CD4-positive, alpha-beta T cell treated with Interleukin-6 at 100 ng/mL for 8 hours (primary cell): ENCODE measurements at places on chromosomes 1 and 21.

GRCh38 chr1:180262628-180263488 is 32.8 kb downstream of the LHX4 start:
- no peak for DNase-seq

GRCh38 chr1:74534241-74534640 is 21.8 kb upstream of the LRRC53 start:
- no peak for DNase-seq

DNA sequence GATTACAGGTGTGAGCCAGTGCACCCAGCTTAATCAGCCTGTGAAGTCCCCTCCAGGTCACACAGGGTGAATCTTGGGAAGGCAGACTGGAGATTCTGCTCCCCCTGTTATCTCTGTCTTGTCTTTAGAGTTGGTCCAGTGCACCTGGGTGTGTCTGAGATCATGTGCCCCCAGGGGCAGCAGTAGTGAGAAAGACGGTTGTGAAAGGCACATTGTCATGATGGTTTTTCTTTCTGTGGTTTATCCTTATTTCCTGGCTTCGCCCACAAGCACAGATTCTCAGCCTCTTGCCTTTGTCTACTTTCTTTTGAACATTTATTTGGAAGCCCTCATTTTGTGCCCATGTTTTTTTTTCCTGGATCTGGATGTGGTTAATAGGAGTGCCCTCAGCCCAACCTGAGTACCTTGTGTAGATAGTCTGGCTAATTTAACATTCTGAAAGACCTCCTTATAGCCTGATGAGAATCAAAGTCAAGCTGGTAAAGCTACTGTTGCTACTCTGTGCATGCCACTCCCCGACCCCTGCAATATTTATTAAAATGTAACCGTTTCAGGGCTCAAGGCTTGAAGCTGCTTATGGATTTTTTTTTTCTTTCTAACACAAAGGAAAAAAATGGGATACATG is 23.7 kb downstream of the UCK2 start:
- DNase-seq, result no peak

DNA sequence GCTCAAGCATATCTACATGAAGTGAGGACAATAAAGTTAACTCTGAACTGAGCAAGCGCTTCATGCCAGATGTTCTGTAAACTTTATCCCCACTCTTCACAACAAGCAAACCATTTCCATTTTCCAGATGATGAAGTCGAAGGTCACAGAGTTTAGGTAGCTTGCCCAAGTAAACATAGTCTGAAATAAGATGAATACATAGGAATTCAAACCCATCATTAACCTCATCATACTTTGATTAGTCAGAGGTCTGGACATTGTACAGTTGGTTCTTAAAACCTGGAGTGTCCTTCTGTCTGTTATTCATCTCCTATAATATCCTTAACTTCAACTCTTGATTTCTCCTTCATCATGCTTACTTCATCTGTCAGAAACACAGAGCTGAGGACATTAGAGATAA is 180.3 kb upstream of the C8B start:
- no peak for DNase-seq

DNA sequence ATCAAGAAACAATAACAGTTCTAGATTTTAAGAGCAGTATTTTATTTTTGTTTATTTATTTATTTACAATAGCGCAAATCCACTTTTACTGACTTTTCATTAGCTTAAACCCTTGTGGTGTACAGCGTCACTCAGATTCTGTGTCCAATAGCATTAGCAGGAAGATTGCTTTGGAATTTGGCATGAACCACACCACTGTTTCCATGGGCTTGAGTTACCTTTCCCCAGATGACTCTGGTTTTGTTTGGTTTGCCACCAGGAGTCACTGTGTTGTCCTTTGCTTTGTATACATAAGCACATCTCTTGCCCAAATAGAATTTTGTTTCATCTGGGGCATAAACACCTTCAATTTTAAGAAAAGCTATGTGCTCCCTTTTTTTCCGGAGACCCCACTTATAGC is 25.9 kb upstream of the SNRPE start:
- DNase-seq, result no peak

DNA sequence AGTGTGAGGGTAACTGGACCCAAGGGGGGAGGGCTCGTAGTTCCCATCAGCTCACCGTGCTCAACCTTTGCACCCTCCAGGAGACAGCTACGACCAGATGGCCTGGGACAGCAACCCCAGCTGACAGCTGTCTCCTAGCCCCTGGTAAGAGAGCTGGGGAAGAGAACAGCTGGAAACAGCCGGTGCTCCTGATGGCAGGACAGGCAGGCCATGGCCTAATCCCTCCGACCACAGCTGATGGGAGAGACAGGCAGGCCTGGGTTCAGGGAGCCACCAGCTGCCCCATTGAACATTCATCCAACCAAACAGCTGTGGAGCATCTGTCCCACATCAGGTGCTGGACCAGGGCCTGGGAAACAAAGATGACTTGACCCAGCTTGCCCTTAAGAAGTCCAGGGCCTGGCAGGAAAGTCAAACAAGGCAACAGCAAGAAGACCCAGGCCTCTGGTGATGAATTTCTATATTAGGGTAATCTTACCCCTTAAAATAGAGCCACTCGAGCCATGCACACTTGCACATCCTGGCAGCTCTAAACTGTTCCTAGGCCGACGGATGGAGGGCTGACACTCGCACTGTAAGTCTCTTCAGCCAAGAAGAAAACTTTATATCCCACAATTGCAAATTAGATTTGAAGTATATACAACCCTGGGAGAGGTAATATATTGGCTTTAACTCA is 12.2 kb downstream of the OLFML2B start:
- no peak for DNase-seq
